ENCODE measurements at places on chromosomes 11 and 22.

- DNase-seq = peak; percentile 80
These were observed 3.6 kb upstream of the CCDC81 start for GRCh38 chr11:86370922-86371594.

GRCh38 chr11:23725752-23726151 lies 771.1 kb upstream of the LUZP2 start:
- DNase-seq = peak; percentile 86

GRCh38 chr11:93908689-93909088 lies 58.3 kb upstream of the VSTM5 start:
- peak; percentile 89 for DNase-seq

DNA sequence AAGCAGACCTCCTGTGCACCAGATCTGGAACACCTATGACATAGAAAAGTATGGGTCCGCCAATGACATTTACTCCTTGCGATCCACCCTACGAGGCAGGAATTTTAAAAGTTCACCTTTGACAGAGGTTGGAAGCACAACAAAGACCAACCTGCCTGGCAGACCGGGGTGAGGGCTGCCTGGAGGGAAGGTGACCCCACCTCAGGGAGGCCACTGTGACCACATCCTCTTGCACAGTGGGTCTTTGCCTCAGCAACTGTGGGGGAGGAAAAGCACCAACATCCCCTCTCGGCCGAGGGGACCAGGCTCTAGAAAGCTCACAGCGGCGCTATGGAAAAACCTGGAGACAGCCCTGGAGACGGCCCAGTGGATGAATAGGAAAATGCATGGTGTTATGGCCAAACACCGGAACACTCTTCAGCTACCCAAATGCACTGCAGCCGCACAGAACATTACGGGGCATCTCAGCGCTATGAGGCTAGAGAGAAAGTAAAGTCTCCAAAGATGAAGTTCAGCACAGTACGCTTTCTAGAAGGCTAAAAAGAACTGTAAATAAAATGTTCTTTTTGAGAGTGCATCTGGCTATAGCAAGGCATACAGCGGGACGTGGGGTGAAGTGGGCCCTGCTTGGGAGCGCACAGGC lies 1.8 kb upstream of the SHISAL1 start:
- no peak for DNase-seq

DNA sequence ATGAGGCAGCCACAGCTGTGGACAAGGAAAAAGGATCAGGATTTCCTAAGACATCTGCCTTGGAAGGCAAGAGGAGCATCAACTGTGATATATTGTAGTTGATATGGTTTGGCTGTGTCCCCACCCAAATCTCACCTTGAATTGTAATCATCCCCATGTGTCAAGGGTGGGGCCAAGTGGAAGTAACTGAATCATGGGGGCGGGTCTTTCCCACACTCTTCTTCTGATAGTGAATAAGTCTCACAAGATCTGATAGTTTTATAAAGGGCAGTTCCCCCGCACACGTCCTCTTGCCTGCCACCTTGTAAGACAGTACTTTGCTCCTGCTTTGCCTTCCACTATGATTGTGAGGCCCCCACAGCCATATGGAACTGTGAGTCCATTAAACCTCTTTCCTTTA lies 10.2 kb downstream of the RIC8A start:
- DNase-seq = no peak

DNA sequence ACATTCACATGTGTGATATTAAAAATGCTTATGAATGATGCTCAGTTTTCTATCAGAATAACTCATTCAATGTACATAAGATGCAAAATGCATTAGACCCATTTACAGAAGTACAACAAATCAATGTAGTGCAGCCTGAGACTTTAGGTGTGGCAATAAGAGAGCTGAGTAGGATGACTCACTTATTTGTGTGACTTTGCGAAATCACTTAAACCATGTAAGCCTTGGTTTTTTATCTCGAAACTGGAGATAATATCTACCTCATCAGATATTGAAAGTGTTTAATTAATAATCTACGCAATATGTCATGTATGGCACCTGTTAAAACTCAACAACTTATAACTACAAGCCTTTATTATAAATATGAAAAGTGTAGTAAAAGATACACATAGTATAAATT lies 105.7 kb upstream of the LUZP2 start:
- DNase-seq = peak; percentile 88

DNA sequence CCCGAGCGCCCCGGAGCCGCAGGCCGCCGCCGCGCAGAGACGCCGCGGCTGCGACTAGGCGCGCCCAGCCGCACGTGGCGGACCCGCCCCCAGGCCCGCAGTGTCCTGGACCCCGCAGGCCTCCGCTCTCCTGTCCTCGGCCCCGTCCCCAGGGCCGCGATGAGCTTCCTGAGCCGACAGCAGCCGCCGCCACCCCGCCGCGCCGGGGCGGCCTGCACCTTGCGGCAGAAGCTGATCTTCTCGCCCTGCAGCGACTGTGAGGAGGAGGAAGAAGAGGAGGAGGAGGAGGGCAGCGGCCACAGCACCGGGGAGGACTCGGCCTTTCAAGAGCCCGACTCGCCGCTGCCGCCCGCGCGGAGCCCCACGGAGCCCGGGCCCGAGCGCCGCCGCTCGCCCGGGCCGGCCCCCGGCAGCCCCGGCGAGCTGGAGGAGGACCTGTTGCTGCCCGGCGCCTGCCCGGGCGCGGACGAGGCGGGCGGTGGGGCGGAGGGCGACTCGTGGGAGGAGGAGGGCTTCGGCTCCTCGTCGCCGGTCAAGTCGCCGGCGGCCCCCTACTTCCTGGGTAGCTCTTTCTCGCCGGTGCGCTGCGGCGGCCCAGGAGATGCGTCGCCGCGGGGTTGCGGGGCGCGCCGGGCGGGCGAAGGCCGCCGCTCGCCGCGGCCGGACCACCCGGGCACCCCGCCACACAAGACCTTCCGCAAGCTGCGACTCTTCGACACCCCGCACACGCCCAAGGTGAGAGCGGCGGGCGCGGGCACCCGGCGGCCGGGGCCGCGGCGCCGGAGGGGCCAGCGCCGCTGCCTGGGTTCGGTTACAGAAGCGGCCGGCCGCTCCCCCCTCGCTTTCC lies 528 bp downstream of the WEE1 start:
- DNase-seq = no peak

GRCh38 chr11:121800731-121801393 lies 315.2 kb downstream of the BLID start:
- DNase-seq = peak; percentile 83

DNA sequence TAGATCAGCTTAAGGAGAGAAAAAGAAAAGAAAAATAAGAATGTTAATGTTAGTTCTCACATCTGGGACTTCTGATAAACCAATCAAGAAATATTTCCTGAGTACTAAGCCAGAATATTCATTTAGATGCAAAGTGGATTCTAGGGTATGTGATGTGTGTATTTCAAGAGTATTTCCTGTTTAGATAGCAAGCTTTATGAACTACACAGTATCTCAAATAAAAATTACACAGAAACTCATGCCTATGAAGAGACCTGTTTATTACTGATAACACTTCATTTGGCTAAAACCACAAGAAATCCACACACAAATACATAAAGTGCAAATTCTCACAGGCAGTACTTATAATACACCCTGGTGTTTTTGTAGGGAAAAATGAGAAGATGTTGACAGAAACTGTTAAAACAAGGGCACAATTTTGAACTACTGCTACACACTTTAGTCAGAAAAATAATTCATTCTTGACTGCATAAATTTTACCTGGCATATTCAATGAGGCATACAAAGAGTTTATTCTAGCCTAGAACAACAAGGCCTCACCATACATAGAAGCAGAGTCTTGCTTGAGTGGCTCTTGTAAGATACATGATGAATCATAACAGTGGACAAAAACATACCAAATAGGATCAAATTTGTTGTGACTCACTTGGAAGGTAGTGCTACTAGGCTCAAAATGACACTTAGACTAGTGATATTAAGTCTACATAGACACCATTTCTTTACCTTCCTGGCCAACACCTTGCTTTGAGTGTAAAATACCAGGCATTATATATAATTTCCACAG lies 18.8 kb upstream of the P4HA3 start:
- DNase-seq = peak; percentile 73

DNA sequence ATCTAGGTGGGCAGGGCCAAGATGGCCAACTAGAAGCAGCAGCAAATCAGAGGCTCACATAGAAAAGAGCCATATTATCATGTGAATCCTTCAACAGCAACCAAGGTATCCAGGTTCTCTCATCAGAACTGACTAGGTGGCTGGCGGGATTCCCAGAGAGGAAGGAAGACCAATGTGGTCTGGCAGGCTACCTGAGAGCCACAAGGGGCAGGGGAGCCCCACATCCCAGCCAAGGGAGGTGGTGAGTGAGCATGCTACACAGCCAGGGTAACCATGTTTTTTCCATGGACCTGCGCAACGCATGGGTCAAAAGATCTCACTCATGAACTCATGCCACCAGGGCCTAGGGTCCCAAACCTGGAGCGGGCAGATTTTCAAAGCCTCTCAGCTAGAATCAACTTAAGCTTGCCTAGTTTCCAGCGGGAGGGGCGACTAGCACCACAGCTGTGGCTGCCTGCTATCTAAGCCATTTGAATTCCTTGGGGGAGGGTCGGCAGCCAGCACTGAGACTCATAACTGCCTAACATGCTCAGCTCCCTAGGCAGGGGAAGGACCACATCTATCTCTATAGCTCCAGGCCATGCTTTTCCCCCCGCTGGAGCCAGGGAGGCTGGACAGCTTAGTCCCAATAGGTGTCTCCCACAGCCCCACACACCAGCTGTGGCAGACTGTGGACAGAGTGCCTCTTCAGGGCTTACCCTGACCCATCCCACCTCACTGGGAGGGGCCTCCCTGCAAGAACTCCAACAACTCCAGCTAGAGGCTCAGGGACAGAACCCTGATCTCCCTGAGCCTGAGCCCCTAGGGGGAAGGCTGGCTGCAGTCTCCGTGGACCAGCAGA lies 28.7 kb upstream of the CASP12 start:
- DNase-seq = peak; percentile 28

DNA sequence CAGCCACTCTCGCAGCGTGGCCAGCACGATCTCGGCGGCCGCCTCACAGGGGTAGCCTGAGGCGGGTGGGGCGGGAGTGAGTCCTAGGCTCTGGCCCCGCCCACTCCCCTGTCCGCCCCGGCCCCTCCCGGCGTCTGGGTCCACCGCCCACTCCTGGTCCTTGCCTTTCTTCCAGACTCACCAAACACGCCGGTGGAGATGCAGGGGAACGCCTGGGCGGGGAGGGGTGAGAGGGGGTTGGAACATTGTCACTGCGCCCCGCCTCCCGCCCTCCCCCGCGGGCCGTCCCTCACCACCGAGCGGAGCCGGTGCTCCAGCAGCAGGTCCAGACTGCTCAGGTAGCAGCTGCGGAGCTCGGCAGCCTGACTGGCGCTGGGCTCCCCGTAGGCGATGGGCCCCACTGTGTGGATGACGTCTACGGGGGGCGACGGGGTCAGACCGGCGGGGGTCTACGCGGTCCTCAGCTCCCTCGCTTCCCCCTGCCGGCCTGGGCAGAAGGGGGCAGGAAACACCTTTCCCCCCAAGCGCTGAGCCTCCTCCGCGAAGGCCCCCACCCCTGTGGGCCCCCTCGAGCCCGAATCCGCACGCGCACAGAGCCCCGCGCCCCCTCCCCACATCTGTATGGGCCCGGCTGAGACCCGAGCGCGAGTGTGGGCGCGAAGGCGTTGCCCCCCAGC lies 13.2 kb downstream of the OTUB1 start:
- DNase-seq = peak; percentile 61

- no peak for DNase-seq
These were observed 15.0 kb downstream of the TUB start for GRCh38 chr11:8095806-8096522.

DNA sequence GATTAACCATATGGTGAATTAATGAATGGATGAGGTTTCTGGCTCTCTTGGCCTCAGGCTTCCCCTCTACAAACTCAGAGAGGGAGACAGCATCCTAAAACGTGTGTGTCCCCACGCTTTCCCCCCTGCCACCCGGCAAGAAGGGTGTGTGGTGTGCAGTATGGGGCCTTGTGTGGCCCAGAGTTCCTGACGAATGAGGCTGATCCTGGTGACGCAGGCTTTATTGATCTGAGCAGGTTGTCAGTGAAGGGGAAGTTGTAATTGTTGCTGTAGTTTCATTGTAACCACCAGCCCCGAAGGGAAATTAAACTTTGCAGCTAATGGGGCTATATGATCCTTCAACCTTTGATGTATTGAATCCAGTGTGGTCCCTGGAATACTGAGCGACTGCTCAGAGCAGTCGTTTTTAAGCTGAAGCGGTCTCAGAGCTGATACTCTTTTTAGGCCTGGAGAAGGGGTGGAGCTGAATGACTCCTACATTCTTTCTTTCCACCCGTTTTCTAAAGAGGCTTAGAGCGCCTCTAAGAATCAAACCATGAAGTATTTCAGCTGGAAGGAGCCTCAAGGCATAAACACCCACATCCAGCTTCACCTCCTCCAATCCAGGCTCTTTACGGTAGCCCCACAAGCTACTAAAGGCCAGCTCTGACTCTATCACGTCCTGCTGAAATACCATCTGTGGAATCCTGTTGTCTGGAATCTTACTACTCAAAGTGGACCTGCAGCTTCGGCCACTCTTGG lies 284.7 kb downstream of the MIAT start:
- DNase-seq = no peak

DNA sequence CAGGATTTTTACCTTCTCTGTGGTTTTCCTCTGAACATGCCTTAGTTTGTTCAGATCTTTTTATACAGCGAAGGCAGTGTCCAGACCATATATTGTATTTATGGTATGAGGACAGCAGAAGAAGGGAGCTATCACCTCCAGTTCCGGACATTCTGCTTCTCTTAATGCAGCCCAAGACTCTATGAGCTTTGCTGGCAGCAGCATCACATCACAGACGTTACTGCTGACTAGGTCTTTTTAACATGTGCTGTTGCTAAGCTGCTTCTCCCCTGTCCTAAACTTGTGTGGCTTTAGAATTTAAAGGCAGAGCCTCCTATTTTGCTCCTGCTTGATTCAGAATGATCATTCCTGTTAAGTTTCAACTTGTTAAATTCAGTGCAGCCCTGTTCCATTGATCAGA lies 13.4 kb downstream of the MICAL2 start:
- peak; percentile 71 for DNase-seq

DNA sequence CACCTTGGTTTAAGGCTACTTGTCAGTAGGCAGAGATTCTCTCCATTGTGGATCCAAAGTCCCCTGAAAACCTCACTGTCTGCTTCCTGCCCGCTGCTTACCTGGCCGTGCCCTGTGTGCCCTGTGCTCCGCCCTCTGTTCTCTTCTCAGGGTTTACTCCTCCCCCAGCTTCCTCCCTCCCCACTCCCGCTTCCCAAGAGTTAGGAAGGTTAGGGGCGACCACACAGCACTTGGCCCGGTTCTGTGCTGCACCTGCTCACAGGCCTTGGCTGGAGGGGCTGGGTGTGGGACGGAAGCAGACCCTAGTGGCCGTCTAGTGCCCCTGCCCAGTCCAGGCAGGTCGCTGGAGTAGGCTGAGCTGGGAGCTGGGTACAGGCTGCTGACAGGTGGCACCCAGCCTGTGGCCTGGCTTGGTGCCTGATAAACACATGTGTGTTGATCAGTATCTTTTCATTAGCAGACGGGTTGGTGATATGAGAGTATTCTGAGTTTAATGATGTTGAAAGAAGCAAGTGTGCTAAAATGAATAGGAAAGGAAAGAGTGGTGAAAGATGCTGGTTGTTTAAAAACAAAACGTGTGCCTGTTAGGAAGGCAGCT lies 40.5 kb downstream of the GRAMD4 start:
- no peak for DNase-seq

All from choroid plexus epithelial cell (primary cell).